Retina (tissue), 1 donor: ENCODE measurements at places on chromosomes 5 and 9.

DNA sequence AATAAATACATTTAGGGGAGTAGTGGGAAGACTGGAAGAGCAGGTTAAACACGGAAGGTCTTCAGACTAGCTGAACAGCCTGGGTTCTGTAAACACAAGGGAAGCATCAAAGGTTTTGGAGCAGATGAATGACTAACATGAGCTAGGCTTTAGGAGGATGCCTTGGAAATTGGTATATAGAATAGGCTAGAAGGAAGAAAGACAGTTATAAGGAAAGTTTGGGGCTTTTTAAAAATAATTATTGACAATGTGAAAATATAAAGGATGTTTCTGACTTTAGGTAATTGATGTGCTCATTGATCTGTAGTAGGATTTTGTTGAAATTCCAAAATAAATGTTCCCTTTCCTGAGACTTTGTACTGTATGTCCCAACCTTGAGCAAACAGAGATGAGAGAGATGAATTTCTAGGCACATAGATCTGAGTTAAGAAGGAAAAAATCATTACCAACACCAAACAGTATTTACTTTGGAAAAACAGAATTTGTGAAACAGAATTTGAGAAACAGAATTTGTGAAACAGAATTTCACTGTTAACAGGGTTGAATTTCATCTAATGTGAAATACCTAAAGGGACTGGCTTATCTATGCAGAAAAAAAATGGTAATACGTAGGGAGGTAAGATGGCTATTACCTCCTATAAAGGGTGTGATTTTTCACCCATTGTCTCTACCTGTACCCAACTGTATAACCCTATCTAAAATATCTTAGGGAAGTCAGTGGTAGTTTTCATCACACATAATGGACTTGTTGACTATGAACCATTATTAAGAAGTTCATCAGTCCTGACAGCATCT is 28.8 kb downstream of the SKP2 start:
- no peak for DNase-seq

GRCh38 chr9:91948597-91949391 is 1.2 kb downstream of the ROR2 start:
- DNase-seq, result peak; percentile 82

DNA sequence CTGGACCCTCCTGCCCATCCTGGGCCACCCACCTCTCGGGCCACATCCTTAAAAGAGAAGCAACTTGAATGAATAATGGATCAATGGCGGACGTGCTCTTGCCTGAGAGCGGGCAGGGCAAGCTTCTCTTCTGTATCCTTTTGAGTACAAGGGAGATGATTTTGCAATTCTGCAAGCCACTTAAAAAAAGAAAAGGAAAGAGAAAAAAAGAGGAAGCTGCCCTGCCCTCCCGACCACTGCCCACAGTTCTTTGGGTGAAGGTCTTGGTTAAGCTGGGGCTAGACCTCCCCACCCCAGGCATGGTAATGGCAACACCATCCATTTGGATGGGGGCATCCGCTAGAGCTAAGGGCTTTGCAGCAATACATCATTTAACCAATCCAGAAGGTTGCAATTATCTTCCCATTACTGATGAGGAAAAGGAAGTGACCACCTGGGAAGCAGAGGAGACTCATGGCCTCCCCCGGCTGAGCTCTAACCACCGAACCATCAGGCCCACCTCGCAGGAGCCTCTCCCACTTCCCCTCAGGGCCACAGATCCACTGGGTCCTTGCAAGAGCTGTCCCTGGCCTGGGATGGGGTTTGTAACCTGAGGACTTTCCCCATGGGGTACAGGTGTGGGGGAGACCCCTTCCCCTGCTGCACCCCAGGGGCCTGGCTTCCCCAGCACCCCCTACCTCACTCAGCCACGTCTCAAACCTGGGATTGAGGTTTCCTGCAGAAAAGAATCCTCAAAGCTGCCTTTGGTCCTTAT is 27.8 kb upstream of the LAMC3 start:
- DNase-seq, result no peak

DNA sequence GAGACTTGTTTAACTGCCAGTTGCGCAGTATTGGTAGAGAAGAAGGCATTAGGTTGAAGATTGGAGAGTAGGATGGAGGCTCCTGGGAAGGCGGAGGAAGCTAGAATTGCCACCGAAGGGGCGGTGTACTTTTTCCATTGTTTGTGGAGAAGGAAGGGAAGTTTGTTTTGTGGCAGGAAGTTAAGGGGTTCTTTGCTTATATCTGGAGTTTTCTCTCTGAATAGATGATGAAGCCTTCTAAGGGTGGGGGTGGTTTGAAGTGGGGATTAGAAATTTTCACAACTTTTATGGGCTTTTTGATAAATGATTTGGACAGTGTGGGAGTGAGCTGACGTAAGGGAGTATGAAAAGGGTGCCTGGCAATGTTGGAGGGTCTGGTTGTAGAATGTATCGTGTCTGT is 59.3 kb downstream of the SNX30 start:
- DNase-seq, result no peak

- DNase-seq, result no peak
Measured at GRCh38 chr9:28051559-28052503, 478.6 kb upstream of the C9orf72 start.

GRCh38 chr9:123996731-123997421 is 14.7 kb upstream of the LHX2 start:
- DNase-seq, result no peak

DNA sequence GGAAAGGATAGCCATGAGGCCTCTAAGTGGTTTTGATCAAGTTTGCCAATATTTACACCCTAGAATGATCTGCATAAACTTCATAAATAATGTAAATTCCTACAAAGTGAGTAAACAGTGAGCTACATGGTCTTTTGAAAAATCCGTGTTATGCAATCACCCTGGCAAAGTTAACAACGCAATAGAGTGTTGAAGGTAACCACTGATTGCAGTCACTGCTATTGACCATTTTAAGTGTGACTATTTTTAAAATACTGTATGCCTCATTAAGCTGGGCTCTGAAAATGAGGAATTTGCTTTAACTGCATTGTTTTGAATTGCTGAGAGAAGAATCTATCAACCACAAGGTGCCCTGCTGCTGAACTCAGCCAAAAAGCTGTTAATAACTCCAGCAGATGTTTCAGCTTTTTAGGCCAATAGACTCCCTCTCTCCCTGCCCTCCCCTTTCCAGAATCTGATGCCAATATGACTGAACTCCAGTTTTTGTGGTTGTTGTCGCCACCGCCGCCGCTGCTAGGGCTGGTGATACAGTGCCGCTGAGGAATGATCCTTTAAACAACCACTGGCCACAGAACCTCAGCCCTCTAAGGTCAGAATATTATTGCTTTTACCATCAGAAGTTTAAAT is 35.3 kb upstream of the SMARCA2 start:
- no peak for DNase-seq

- no peak for DNase-seq
Measured at GRCh38 chr5:101915554-101915953, 380.5 kb downstream of the SLCO4C1 start.

DNA sequence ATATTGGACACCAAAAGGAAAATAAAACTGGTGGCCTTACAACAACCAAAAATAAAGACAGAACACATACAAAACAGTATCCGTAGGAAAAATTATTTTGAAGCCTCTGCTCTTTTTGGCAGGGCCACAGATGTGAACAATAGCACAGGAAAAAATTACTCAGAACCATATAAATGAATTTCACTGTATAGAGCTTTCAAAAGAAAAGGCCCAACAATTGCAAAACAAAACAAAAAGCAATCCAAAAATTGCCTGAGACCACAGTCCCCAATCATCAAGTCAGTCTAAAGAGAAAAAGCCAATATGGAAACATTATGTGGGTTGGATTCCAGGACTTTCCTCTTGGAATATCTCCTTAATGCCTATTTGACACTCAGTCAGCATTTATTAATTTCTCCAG is 243.8 kb downstream of the CEMIP2 start:
- DNase-seq, result no peak

DNA sequence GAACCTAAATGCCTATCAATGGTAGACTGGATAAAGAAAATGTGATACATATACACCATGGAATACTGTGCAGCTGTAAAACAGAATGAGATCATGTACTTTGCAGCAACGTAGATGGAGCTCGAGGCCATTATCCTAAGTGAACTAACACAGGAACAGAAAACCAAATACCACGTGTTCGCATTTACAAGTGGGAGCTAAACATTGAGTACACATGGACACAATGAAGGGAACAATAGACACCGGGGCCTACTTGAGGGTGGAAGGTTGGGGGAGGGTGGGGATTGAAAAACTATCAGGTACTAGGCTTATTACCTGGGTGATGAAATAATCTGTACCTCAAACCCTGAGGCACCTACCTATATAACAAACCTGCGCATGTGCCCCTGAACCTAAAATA is 22.4 kb upstream of the DEPDC1B start:
- DNase-seq, result no peak

- DNase-seq, result no peak
Measured at GRCh38 chr9:129416821-129417539, 203.9 kb downstream of the C9orf50 start.

GRCh38 chr5:33184367-33184766 is 256.4 kb upstream of the TARS1 start:
- DNase-seq, result no peak

DNA sequence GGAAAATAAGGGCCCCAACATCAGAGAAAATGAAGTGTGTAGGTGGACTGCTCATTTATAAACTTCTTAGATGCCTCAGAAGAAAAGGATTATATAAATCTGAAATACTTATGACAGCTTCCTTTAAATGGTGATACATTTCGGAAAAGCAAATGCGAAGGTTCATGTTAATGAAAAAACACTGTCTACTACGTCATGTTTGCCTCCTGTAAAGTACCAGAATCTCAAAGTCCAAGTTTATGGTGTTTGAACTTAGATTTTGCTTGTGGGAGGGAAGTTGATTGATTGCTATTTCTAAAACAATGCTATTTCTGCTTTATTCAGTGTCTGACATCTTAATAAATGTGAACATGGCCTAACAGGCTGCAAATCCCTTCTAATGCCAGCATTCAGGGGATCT is 514.6 kb downstream of the ZNF608 start:
- no peak for DNase-seq

DNA sequence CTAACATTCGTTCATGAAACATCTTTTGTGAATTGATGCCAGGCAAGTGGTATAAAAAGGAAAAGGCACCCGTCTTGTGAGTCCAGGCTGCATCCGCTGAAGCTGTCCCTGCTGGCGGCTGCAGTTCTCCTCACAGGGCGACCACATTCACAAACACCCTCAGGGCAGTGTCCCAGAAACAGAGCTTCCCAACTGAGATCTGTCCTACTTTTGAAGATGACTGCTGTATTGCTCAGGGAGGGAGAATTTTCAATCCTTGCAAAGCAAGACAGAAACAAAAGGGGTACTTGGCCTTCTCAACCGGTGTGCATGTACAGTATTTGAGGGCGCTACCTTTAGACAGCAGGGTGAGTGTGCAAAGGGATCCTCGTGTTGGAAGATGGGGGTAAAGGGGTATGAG is 316.1 kb downstream of the GADD45G start:
- DNase-seq, result peak; percentile 85

DNA sequence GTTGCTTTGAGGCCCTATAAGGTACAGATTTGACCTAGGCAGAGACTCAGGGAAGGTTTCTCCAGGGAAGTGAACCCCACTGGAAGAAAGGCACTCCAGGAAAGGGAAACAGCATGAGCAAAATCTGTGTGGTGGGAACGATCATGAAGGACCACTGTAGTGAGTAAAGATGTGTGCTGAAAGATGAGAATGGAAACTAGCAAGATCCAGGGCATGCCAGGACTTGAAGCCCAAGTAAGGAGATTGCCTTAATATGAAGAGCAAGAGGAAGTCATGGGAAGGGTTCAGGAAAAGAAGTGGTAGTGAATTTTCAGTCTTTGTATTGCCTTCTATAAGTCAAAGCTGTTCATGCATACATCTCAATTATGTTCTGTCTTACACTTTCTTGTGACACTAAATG is 55.2 kb upstream of the SLIT3 start:
- DNase-seq, result no peak

DNA sequence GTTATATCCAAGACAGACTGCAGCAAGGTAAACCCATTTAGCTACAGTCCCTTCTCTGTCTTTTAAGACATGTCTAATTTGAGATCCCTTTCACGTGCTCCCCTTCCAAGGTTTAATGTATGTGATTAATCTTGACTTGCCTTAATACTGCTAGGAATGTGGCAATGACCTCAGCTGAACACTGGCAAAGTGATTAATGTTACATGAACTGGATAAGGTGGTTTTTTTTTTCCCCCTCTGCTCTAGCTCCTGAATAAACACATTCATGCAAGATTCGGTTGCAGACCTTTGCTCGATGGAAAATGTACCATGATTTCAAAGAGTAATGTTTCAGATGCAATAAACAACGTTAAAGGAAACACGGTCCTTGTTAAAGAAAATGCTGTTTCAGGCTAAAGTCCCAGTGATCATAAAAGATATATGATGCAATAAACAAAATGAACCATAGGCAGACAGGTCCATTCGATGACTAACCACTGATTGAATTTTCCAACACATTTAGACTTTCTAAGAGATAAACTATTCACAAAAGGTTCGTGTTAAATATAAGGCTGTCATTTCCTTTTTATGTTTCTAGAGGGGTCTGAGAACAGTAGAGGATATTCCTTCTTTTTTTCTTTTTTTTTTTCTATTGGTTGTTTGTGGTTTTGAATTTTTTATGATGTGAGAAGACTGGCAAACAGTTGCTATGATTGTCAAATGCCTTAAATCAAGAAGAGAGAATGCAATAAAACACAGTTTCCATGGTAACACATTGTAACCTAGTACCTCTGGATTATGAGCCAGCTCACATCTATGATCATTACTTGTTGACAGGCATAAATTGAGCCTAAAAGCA is 44.7 kb upstream of the ZNF608 start:
- DNase-seq, result peak; percentile 27

DNA sequence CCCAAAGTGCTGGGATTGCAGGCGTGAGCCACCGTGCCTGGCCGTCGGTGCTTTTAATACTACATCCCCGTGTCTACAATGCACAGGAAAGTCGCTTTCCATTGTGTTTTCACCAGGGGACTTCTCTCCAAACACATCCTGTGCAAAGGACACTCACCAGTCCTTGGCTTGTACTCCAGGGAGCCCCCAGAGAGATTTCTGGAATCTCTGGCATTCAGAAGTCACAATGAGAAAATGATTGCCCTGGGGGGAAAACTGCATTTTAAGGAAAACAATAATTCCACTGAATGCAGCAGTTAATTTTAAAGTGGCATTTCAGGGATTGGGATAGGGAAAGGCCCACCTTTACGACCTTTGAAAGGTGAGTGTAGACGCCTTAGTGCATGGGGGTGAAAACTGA is 112.0 kb downstream of the ADAMTS16 start:
- no peak for DNase-seq

- DNase-seq, result no peak
Measured at GRCh38 chr9:98430535-98431292, 175.3 kb upstream of the TBC1D2 start.

DNA sequence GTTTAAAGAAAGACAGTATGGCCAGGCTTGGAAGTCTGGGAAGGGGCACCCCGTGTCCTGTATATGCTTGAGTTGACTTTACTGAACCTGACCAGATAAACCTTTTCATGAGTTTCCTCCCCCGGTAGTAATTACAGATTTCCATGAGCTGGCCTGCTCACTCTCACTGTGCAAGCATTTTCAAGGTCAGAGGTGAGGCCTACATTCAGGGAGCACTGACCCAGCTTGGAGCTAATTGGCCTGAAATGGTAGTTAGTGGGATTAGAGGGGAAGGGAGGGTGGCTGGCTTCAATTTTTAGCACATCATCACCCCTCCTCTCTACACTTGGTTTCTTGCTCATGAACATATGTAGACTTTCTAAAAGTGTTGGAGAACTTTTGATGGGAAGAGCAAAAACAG is 99.2 kb downstream of the PSAT1 start:
- no peak for DNase-seq

GRCh38 chr9:91933556-91934352 is 16.3 kb downstream of the ROR2 start:
- no peak for DNase-seq

- no peak for DNase-seq
Measured at GRCh38 chr5:43569236-43569746, 12.4 kb upstream of the PAIP1 start.

GRCh38 chr9:75607521-75607920 is 283.0 kb upstream of the PCSK5 start:
- DNase-seq, result no peak
